Activated CD4-positive, alpha-beta T cell treated with anti-CD3 and anti-CD28 coated beads, Interleukin-2, amount 10 ng/mL, durations not matched to agents 7 days and 5 days (primary cell): ENCODE measurements at places on chromosomes 3 and 15. TPM values are rescaled to one million over a fixed set of nuclear protein-coding genes. Genes with fewer than 3 reads are reported as not detected.

DNA sequence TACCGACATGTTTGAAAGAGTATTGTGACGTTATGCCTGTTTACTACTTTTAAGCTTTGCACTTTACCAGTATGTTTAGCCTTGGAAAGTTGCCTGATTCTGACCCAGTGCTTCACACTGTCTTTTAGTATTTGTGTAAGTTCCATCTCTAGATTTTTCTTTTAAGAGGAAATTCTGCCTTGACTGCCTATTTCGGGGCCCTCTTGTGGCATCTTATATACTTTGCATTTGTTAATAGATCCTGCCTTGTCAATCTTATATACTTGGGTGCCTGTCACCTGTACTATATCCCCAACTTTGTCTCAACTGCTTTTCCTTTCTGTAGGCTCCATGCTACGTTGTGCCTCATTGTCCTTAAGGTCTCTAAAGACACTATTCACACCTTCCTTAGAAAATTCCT, 244.6 kb downstream of the STXBP5L start:
- no peak overlapping the region for H3K27ac ChIP-seq
- no peaks in the 10 kb centered on the region for H3K36me3 ChIP-seq
- no peaks in the 10 kb centered on the region for H3K27me3 ChIP-seq
- H3K4me3 ChIP-seq, result no peak overlapping the region
- H3K4me1 ChIP-seq, result no peaks in the 10 kb centered on the region

- H3K36me3 ChIP-seq, result no peaks in the 10 kb centered on the region
- H3K27ac ChIP-seq, result no peak overlapping the region
- H3K27me3 ChIP-seq, result no peaks in the 10 kb centered on the region
- H3K4me1 ChIP-seq, result no peaks in the 10 kb centered on the region
- no peak overlapping the region for H3K4me3 ChIP-seq
- no peak for DNase-seq
Measured at GRCh38 chr3:63492464-63492863, 160.0 kb upstream of the SNTN start.

GRCh38 chr3:133570139-133570936, 3.1 kb upstream of the CDV3 start:
- no peaks in the 10 kb centered on the region for H3K27me3 ChIP-seq
- DNase-seq, result no peak
- peaks cover 26% of the 10 kb centered on the region for H3K4me1 ChIP-seq
- peaks cover 9% of the 10 kb centered on the region for H3K36me3 ChIP-seq
- H3K27ac ChIP-seq, result peak overlapping the region; percentile 67

DNA sequence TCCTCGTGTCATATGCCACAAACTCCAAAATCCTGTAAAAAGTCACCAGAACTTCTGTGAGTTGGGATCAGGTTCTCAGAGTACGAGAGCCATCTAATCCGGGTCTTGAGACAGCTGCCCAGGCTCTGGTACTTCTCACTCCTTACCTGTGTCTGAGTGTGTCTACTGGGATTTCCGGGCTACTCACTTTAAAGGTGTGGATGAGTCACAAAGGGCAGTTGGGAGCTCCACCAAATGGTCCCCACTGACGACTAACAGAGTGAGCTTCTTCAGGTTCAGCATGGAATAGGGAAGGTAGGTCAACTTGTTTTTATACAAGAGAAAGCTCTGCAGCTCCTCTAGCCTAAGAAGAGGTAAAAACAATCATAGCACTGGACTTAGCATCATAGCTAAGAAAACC, 29.5 kb downstream of the RTP3 start:
- H3K27me3 ChIP-seq, result peaks cover 11% of the 10 kb centered on the region
- no peaks in the 10 kb centered on the region for H3K4me1 ChIP-seq
- H3K4me3 ChIP-seq, result no peak overlapping the region
- DNase-seq, result no peak
- no peak overlapping the region for H3K27ac ChIP-seq

GRCh38 chr15:69790632-69791031, 307.1 kb downstream of the TLE3 start:
- no peaks in the 10 kb centered on the region for H3K36me3 ChIP-seq
- no peak overlapping the region for H3K4me3 ChIP-seq
- DNase-seq, result no peak
- H3K4me1 ChIP-seq, result peaks cover 2% of the 10 kb centered on the region

DNA sequence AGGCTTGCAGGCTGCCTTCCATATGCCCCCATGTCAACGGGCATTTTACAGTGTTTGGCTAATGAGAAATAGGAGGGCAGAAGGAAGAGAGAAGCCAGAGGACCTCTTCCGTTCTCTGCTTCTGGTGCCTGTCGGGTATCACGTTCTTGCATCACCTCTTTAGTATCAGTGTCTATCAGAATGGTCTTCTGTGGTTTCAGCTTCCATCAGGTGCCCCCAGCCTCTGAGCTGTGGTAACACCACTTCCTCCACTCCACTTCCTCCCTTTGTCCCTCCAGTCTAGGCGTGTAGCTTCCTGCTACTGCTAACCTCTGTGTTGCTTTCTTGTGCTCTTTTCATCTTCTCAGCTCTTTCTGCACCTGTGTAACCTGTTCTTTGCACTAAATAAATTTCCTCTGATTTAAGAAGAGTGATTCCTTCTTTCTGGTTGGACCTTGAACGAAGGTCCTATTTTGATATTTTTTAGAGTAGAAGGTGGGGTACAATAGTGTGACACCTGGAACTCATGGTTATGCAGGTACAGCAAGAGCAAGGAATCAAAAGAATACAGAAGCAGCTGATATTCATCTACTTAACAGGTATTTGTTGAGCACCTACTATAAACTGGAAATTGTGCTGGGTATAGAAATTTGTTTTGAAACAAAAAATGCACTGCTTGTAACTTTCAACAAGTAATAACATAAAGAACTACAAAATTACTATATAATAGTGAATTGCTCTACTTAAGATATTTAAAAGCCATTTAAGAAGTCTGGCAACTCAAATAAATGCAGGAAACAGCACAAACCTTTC, 27.4 kb upstream of the FOXB1 start:
- H3K27ac ChIP-seq, result peak overlapping the region; percentile 79

DNA sequence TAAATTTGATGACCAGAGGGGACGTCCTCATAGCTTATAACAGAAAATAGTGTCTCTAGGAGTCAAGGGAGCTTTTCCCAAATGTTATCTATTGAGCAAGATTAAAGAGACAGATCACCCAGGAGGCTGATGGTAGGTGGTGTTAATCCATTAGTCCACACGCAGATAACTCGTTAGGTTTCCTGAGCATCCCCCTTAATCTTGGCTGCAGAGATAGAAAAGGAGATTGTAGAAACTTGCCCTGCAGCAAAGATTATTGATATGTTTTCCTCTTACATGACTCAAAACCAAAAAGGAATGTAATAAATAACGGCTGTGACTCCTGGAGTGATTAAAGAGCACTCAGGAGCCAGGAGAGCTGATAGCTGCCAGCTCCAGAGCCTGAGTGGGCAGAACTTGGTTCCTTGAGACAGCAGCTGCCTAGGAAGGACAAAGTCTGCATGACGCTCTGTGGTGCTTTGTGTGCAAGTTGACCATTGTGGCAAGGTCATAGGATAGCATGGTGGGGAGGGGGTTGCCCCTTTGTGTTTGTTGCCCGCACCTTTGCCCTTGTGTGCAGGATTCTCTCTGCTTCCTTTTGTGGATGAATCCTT, 234.8 kb downstream of the PTPRG start:
- no peak for DNase-seq
- H3K4me3 ChIP-seq, result no peak overlapping the region
- H3K27me3 ChIP-seq, result no peaks in the 10 kb centered on the region
- H3K27ac ChIP-seq, result no peak overlapping the region
- no peaks in the 10 kb centered on the region for H3K4me1 ChIP-seq

DNA sequence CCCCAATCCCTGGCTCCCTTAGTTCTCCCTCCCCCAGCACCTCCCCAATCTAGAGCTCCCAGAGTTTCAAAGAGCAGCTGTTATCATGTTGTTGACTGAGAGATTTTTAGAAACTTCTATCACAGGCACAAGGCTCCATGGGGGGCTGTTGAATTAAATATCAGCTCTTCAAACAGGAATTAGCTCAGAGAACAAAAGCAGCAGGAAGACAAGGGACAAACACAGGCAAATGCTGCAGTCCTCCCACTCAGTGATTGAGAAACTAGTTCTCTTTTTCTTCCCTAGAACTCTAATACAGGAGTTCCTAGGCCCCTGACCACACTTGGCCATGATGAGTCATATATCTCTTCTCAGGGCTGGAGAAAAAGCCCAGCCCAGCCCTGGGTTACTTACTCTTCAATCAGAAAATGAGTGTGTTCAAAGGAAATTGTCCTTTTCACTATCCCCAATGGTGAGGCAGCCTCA, 262.1 kb downstream of the IGSF11 start:
- H3K36me3 ChIP-seq, result no peaks in the 10 kb centered on the region
- H3K27me3 ChIP-seq, result peaks cover 8% of the 10 kb centered on the region
- no peaks in the 10 kb centered on the region for H3K4me1 ChIP-seq
- DNase-seq, result no peak

- no peaks in the 10 kb centered on the region for H3K36me3 ChIP-seq
- H3K27ac ChIP-seq, result no peak overlapping the region
- H3K27me3 ChIP-seq, result no peaks in the 10 kb centered on the region
- DNase-seq, result no peak
- H3K4me3 ChIP-seq, result no peak overlapping the region
- no peaks in the 10 kb centered on the region for H3K4me1 ChIP-seq
Measured at GRCh38 chr15:50830477-50831354, 65.2 kb upstream of the SPPL2A start.

DNA sequence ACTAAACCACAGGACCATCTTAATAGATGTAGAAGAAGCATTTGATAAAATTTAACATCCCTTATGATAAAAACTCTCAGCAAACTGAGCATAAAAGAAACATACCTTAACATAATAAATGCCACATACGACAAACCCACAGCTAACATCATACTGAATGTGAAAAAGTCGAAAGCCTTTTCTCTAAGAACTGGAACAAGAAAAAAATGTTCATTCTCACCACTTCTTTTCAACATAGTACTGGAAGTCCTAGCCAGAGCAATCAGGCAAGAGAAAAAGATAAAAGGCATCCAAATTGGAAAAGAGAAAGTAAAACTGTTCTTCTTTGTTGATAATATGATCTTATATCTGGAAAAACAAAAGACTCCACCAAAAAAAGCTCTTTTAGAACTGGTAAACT, 134.2 kb downstream of the RPL22L1 start:
- no peaks in the 10 kb centered on the region for H3K36me3 ChIP-seq
- no peaks in the 10 kb centered on the region for H3K4me1 ChIP-seq
- H3K27ac ChIP-seq, result no peak overlapping the region
- no peak for DNase-seq
- peaks cover 13% of the 10 kb centered on the region for H3K27me3 ChIP-seq
- H3K4me3 ChIP-seq, result no peak overlapping the region

GRCh38 chr3:45140141-45140769, 5.9 kb downstream of the CDCP1 start:
- H3K27me3 ChIP-seq, result peaks cover 20% of the 10 kb centered on the region
- DNase-seq, result no peak
- H3K36me3 ChIP-seq, result peaks cover 17% of the 10 kb centered on the region

DNA sequence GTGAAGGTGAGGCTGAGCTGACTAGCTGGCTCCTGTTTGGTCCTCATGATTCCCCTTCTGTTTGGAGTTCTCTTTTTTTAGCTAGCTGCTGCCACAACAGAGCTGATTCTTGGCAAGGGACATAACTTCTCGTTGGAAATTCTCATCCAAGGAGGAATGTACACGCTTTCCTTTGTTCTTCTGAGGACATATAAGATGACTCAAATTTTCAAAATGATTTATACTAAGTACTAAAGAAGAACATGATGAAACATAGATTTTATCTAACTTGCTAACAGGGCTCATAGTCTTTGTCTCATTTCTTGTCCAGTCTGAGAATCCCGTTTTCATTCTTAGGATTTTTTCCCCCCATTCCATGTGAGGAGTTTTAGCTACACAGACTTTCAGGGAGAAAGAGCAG, 2.9 kb upstream of the TFG start:
- peaks cover 26% of the 10 kb centered on the region for H3K4me1 ChIP-seq
- H3K36me3 ChIP-seq, result peaks cover 18% of the 10 kb centered on the region
- H3K27me3 ChIP-seq, result peaks cover 2% of the 10 kb centered on the region
- H3K4me3 ChIP-seq, result no peak overlapping the region
- DNase-seq, result no peak

GRCh38 chr3:142987707-142988106, 13.7 kb upstream of the U2SURP start:
- H3K27ac ChIP-seq, result no peak overlapping the region
- H3K27me3 ChIP-seq, result peaks cover 14% of the 10 kb centered on the region
- no peak overlapping the region for H3K4me3 ChIP-seq
- DNase-seq, result no peak
- no peaks in the 10 kb centered on the region for H3K4me1 ChIP-seq

GRCh38 chr15:101445562-101446517, 43.7 kb downstream of the PCSK6 start:
- H3K36me3 ChIP-seq, result no peaks in the 10 kb centered on the region
- H3K27ac ChIP-seq, result no peak overlapping the region
- peaks cover 1% of the 10 kb centered on the region for H3K4me1 ChIP-seq
- H3K4me3 ChIP-seq, result no peak overlapping the region
- no peak for DNase-seq

DNA sequence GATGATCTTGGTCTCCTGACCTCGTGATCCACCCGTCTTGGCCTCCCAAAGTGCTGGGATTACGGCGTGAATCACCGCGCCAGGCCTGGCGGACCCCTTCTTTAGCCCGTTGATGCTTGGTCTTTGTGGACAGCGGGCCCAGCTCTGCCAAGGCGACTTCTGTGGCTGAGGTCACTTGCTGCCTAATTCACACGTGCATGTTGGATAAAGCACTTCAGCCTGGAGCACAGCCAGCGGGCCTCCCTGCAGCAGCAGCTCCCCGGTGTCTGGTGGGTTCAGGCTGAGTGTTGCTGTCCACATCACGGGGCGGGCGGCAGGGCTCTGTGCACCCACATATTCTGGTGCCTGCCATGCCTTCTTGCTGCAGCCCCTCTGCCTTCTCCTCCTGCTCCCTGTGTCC, 88.4 kb downstream of the DGKG start:
- no peaks in the 10 kb centered on the region for H3K36me3 ChIP-seq
- peaks cover 4% of the 10 kb centered on the region for H3K27me3 ChIP-seq
- H3K4me1 ChIP-seq, result no peaks in the 10 kb centered on the region
- no peak overlapping the region for H3K27ac ChIP-seq
- H3K4me3 ChIP-seq, result no peak overlapping the region

GRCh38 chr3:53337167-53337940, 10.0 kb downstream of the DCP1A start:
- H3K4me3 ChIP-seq, result no peak overlapping the region
- peaks cover 38% of the 10 kb centered on the region for H3K36me3 ChIP-seq
- H3K27me3 ChIP-seq, result no peaks in the 10 kb centered on the region
- no peak overlapping the region for H3K27ac ChIP-seq

- DNase-seq, result no peak
- no peaks in the 10 kb centered on the region for H3K4me1 ChIP-seq
- no peaks in the 10 kb centered on the region for H3K27me3 ChIP-seq
- H3K27ac ChIP-seq, result no peak overlapping the region
Measured at GRCh38 chr3:128338536-128339330, 128.0 kb downstream of the DNAJB8 start.

DNA sequence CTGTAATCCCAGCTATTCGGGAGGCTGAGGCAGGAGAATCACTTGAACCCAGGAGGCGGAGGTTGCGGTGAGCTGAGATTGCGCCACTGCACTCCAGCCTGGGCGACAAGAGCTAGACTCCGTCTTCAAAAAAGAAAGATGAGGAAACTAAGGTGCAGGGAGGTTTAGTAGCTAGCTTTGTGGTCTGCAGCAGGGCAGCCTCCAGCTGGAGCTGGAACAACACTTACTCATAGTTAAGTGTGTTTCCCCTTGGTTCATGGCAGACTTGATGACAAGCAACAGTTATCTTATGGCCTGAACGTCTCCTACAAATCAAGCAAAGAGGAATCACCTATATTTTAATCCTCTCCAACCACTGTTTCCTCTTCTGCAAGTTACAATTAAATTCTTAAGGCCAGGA, 12.6 kb downstream of the KAT2B start:
- H3K27ac ChIP-seq, result peak overlapping the region; percentile 14
- H3K4me3 ChIP-seq, result no peak overlapping the region
- no peak for DNase-seq
- H3K36me3 ChIP-seq, result peaks cover 11% of the 10 kb centered on the region
- peaks cover 43% of the 10 kb centered on the region for H3K4me1 ChIP-seq

Gene CEMIP
- not detected for total RNA-seq

Gene UCN2
- not detected for total RNA-seq

Gene NOX5
- total RNA-seq, result not detected

Gene IGSF10
- total RNA-seq, result not detected
